ENCODE measurements at places on chromosomes 1 and 21.
A peak's percentile ranks its signal among the peaks of the same experiment; 100 is the strongest.

DNA sequence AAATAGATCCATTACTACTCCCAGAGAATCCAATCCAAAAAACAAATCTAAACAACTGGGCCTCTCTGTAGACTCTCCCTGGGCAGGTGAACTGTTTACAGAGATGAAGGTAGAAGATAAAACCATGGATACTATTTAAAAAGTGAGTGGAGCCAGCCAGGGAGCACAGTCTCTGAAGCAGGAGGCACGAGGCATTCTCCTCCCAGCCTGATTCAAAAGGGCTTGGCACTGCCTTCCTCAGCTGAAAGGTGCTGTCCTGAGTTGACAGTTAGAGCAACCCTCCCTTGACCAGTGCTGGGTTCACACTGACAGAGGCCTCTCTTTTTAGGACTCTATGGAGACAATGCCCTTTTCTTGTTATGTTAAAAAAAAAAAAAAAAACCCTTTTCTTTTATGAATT is 36.8 kb downstream of the HENMT1 start:
- no peak for DNase-seq

- DNase-seq: peak; percentile 13
Measured at GRCh38 chr1:224170748-224171478, 12.1 kb upstream of the DEGS1 start.

- no peak for DNase-seq
Measured at GRCh38 chr1:32886004-32886827, at the start of gene HPCA. Gene HPCA, plus strand, starts transcription at chr1:32886491. Its CDS starts 2,408 bp downstream, at chr1:32888899.

DNA sequence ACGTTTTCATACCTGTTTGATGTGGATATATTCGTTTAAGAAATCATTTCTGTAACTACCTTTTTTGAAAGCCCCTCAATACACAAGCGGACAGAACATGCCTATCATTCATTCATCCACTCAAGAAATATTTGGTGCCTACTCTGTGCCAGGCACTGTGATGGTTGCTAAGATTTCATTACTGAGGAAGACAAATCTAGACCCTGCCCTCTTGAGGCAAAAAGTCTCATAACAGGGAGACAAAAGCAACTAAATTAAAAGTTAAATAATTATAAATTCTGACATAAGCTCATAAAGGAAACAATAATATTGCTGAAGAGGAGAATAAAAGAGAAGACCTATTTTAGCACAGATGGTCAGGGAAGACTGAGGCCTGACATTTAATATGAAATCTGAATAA is 203.5 kb upstream of the ZNHIT6 start:
- no peak for DNase-seq

DNA sequence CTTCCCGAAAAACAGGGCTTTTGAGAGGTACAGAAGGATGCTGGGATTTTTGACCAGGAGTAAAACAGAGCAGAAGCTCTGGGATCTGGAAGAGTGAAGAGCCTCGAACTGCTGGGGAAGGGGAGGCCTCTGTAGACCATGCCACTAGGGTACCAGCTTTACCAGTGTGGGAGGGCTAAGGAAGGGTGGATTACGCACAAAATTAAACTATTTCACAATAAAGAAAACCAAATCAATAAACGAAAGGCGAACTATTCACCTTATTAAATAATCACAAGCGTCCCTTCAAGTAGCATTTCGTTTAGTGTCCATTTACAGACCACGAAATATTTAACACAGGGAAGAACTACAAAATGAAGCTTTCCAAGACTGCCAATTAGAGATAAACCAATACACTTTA is 723 bp downstream of the CZIB start:
- no peak for DNase-seq

DNA sequence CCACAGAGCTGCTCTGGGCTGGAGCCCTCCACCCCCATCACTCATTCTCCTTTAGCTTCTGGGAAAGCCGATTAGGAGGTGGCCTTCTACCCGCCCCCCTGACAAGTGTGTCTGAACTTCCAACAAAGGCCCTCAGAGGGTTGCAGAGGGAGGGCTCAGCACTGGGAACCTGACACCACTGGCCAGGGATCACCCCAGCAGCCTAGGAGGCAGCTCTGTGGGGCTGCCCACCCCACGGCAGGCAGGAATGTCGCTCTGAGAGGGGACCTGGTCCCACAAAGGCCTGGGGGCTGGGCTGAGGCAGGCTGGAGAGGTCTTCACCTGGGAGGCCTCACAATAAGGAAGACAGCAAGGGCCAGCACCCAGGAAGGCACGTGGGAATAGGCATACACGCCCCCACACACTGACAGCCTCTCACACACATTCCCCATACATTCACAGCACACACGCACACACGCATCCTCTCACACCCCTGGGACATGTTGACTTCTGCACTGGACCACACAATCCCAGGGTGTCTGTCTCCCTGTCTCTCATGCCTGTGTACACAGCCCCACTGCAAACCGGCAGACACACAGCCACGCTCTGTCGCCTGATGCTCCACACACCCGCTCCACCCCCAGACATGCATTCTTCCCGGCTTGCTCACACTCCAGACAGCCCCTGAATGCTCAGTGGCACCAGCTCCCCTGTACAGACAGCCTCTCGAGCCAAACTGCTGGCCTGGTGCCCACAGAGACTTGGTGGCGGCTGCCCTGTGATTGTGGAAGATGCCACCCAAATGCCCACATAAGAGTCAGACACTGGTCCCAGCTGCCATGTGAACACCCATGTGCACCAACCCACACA is 30.7 kb downstream of the DMBX1 start:
- no peak for DNase-seq

DNA sequence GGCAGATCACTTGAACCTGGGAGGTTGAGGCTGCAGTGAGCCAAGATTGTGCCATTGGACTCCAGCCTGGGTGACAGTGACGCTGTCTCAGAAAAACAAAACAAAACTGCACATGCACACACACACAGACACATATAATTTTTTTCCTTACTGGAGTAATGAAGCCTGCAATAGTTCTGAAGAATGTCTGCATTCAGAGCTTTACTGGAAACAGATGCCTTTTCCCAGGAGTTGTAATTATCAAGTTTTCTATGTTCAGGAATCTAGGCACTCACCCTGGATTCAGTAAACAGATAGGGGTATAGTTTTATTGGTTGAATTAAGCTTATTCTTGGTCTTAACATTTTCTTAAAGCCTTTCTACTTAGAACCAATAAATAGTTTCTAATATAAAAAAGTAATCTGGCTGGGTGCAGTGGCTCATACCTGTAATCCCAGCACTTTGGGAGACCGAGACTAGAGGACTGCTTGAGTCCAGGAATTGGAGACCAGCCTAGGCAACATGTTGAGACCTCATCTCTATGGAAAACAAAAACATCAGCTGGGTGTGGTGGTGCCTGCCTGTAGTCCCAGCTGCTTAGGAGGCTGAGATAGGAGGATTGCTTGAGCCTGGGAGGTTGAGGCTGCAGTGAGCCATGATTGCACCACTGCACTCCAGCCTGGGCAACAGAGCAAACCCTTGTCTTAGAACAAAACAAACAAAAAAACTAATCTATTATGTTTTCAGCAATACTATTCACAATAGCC is 15.8 kb downstream of the SPEN start:
- no peak for DNase-seq

DNA sequence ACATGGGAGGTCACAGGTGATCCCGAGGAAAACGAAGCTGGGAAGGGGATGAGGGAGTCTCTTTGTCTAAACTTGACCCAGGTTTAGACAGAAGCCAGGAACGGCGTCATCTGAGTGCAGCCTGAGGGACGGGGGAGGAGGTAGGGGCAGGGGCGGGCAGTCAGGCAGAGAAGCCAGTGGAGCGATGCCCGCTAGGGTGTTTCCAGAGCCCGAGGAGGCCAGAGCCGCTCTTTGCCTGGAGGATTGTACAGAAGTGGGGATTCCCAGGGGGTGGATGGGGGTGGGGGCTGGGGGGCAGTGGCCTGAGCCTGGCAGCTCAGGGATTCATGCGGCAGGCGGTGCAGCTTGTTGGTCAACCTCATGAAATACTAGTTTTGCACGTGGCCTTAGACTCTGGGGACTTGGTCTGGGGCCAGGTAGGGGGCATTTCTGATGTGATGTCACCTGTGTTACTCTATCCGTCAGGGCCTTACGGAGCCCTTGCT is 58.4 kb downstream of the VPS26C start:
- DNase-seq: no peak

GRCh38 chr1:93818570-93818959 is 60.4 kb downstream of the DNTTIP2 start:
- no peak for DNase-seq

DNA sequence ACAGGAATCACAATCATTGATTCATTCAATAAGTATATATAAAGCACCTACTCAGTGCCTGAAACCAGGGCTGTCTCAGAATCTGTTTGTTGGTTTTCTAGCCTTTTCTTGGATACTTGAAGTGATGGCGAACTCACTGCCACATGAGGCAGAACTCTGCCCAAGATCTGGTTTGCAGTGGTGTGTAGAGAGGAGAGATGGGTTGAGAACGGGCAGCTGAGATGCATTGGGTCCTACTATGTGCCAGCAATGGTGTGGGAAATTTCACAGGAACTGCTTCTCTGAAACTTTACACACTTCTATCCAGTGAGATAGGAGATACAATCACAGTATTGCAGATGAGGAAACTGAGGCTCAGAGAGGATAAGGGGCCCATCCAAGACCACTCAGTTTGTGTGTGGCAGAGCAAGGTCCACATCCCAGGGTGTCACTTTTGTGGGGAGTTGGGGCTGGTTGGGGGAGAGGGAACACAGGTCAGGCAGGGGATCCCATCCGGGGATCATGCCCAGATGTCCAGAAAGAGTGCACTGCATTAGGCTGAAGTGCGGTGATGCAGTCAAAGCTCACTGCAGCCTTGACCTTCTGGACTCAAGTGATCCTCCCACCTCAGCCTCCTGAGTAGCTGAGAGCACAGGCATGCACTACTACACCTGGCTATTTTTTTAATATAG is 83.7 kb upstream of the IFFO2 start:
- no peak for DNase-seq

GRCh38 chr1:224486801-224487583 is 52.4 kb upstream of the WDR26 start:
- DNase-seq: no peak

GRCh38 chr1:39322431-39322830 is 117.9 kb downstream of the MACF1 start:
- DNase-seq: no peak

GRCh38 chr1:93120614-93121013 is 41.5 kb downstream of the MTF2 start:
- DNase-seq: no peak

DNA sequence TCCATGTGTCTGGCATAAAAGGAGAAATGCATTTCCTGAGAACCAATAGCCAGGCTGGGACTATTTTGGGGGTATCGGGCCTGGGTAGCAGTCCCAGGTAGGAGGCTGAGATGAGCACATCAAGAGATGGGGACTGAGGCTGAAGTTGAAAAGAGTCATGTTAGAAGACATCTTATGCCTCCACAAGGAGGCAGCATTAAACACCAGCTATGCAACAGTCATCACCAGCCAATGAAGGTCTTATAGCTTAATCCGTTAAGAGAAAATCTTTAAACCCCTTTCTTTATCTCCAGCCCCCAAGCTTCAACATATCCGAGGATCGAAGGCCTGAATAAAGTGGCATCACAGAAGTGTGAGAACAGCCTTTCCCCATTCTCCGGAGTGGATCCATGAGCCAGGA is 640.7 kb upstream of the PTBP2 start:
- DNase-seq: no peak

DNA sequence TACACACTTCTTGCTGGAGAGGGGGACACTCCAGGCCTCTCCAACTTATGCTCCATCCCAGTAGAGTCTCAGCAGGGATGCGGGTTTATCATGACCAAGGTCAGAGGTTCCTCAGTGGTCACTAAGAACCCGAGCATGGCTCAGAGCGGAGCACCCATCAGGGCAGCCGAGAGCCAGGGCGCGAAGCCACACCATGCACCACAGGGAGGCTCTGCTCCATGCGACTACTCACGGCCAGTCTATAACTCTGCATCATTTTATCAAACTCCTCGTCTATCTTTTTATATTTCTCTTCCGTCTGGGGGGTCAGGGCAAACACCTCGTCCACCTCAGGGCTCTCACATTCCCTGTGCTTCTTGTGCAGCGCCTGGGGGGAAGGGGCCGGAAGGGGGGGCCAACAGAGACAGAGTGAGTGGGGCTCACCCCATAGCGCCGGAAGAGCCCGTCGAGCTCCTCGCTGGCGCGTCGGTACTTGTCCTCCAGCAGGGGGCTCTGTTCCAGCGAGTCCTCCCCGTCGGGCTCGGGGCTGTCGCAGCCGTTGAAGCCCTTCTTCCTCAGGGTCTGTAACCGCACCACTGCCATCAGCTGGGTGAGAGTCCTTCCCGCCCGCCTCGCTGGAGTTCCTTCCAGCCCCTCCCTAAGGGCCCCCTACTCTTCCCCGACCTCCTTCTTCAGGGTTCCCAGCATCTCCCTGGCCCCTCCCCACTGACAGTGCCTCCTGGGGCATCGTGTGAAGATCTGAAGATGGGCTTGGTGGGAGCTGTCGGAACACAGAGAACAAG is 20.0 kb downstream of the MEF2D start:
- DNase-seq: peak; percentile 75

DNA sequence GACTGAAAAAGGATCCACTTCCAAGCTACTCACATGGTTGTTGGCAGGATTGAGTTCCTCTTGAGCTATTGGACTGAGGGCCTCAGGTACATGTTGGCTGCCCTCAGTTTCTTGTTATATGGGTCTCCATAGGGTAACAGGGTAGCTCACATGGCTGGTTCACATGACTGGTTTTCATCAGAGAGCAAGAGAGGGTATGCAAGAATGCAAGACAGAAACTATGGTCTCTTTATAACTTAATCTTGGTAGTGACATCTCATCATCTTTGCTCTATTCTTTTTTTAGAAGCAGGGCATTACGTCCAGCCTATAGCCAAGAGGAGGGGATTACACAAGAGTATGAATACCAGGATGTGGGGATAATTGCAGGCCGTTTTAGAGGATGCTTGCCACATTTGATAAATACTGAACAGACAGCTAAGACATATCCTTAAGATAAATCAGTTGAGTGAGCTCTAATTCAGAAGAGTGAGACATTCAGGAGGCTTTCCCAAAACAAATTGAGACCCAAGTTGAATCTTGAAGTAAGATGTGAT is 100.2 kb downstream of the HMCN1 start:
- no peak for DNase-seq

DNA sequence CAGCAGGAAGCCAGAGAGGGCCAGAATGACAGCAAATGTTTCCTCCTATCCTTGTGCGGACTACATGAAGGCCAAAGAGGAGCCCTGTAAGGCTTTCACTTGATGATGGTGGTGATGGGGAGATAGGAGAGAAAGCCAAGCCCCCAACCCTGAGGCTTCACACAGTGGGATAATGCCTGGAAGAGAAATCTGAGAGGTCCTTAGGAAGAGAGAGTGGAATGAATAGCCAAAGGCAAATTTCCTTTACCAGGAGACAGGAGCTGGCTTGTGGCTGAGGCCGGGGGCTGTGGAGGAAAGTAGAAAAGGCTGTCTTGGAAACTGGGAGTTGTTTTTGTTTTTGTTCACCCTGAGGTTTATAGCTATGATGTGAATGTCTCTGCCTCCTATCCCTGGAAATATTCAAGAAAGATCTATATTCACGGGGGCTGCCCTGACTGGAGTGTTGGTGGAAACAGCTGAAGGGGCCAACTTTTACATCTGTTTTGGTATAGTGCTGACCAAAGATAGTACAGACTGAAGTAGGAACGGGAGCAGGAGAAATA is 13.0 kb upstream of the RNF19B start:
- DNase-seq: no peak

- no peak for DNase-seq
Measured at GRCh38 chr21:35359076-35359475, 310.0 kb upstream of the RUNX1 start.
